Kidney capillary endothelial cell (primary cell): ENCODE measurements at places on chromosomes 6 and 20.

DNA sequence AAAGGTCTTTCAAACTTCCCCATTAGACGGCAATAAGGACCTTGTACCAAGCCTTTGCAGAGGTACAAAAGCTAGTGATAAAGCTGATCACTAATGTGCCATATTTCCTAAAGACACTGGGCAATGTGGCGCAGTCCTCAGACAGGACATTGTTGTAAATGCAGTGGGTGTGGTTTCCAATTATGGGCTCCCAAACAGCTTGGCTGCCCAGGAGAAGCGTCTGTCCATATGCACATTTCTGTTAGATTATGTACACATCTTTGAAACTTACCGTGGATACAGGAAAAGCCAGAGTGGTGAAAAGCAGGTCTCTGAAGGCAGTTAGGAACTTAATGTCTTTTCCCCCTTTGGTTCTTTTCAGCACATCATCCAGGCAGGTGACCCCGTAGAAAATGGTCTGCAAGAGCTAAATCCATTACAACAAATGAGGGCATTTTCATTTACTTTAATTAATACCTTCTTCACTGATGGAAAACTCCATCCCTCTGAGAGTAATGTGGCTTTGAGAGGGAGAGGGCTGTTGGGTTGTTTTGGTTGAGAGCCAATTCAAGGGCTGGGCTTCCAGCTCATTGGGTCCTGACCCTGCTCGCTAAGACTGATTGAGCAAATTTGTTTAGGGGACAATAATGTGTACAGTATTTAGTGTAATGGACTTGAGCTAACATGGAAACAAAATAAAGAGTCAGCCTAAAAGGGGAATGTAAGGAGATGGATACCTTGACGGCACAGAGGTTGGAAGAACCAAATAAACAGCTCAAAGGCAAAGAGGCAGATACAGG is 10.4 kb downstream of the ADTRP start:
- DNase-seq = no peak

DNA sequence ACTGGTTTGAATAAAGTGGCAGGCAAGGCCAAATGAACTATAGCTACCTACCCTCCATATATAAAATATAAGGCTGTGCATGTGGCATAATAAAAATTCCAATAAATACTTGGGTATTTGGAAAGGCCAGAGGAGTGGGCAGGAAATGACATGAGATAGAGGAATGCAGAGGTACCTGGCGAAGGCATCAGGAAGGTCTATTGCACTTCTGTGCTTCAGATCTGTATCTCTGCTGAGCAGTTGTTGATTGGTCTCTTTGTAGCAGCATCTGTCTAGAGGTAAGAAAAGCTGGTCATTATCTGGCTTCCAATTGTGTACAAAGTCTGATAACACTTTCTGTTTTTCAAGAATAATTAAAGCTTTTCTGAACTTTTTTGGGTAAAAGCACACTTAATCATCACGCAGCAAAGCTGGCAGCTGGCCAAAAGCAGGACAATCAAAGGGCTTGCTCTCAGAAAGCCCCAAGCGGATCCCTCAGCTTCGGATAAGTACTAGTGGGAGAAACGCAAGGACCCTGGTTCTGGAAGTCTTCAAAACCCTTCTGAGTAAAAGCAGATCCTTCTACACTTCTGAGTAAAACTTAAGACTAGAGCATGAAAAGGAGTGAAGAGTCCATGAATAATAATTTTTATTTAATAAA is 120.1 kb upstream of the TCF21 start:
- DNase-seq = peak; percentile 9

GRCh38 chr6:137843211-137843610 is 23.8 kb upstream of the TNFAIP3 start:
- DNase-seq = no peak

DNA sequence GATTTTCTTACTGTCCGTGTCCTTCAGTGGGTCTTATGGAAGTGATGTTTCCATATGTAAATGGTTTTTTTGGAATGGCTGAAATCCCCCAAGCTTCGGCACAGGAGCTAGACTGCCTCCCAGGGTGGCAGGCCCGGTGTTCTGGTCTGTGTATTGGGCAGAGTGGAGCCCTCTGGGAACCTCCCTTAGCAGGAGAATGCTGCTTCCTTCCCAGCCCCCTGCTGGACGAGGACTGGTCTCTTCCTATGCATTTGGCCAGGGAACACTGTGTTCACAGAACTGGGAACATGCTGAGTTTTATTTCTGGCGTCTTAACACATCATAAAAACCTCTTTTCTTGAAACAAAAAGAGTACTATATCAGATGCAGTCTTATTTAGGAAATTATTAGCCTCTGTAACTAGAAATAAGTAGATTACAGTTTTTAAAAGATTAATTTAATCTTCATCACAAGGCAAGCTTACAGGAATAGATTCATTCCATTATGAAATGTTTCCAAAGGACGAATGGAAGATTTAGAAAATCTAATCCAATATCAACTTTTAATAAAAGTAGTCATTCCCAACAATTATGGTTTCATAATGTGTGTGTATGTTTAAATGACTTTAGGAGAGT is 56.6 kb downstream of the SYTL3 start:
- DNase-seq = peak; percentile 51

- no peak for DNase-seq
Observed at GRCh38 chr20:11473983-11474382, 443.7 kb upstream of the BTBD3 start.

DNA sequence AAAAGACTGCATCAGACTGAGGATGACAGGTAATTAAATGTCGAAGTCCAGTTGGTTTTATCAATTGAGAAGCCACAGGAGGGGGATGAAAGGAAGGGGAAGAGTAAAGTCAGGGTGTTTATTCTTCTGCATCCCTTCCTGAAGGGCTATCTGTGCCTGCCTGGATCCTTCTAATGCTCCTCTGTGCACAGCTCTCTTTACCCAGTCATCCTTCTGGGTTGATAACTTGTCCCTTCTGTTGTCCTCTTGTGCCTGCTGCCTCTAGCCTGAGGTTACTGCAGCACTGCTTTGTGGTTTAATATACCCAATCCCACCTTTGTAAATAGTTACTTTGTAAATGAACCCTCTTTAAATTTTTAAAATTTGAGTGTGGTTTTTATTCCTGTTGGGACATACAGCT is 1127.3 kb downstream of the EPHA7 start:
- DNase-seq = no peak

DNA sequence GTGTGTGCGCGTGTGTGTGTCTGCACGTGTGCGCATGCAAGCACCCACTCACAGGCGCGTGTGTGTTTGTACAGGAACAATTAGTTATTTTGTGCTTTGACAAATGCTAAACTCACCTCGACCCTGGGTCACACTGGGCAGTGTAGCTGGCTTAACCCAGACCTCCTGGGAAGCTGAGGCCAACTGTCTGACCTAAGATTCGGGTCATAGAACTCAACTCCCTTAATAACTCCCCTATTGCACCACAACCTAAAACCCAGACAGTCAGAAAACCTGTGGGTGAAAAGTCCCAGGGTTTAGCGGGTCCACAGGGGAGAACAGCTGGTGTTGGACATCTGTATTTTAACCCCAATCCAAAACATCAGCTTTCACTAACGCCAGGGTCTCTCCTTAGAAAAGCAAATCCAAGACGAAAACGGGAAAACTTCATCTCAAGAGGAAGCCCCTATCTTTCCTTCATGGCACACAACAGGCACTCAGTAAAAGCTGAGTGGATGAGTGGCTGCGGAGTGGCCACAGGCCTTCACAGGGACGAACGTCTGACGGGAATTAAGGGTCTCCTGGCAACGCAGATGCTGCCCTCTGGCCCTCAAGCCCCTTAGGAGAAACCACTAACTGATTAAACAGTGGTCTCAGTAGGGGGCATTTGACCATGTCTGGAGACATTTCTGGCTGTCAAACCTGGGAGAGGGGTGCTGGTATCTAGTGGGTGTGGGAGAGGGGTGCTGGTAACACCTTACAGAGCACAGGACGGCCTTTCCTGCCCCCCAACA is 4.5 kb downstream of the PMEPA1 start:
- no peak for DNase-seq

GRCh38 chr6:129685662-129686031 is 24.3 kb downstream of the ARHGAP18 start:
- no peak for DNase-seq

GRCh38 chr6:155333414-155333813 is 19.1 kb upstream of the TFB1M start:
- DNase-seq = no peak

GRCh38 chr6:144216668-144217218 is 66.4 kb downstream of the STX11 start:
- no peak for DNase-seq

DNA sequence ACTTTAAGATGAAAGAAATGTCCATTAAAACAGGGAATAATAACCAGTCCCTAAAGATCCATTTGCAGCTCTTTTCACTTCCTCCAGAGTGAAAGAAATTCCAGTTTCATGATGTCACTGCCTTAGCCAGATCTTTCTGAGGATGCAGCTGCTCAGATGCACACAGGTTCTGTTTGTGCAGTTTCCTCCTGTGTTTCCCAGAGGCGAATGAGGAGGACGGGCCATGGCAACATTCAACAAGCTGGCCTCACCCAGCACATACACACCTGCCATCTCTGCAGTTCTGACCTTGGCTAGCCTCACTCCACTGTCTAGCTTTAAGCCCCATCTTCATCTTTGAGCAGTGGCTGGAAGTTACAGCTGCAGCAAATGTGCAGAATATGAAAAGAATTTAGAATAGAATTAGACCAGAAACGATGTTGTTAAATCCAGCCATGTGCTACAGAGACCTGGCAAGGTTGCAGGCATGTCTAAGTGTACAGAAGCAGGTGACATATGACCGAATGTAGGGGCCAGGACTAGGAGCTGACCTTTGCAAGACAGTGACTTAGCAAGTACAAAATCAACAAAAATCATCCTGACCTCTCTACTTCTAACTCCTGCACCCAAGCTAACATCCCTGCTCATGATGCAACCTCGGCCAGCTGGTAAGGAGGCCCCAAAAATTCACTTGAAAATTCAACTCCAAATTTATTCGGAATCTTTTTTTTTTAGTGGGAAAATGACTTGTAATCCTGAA is 35.0 kb downstream of the FAM50B start:
- peak; percentile 89 for DNase-seq

DNA sequence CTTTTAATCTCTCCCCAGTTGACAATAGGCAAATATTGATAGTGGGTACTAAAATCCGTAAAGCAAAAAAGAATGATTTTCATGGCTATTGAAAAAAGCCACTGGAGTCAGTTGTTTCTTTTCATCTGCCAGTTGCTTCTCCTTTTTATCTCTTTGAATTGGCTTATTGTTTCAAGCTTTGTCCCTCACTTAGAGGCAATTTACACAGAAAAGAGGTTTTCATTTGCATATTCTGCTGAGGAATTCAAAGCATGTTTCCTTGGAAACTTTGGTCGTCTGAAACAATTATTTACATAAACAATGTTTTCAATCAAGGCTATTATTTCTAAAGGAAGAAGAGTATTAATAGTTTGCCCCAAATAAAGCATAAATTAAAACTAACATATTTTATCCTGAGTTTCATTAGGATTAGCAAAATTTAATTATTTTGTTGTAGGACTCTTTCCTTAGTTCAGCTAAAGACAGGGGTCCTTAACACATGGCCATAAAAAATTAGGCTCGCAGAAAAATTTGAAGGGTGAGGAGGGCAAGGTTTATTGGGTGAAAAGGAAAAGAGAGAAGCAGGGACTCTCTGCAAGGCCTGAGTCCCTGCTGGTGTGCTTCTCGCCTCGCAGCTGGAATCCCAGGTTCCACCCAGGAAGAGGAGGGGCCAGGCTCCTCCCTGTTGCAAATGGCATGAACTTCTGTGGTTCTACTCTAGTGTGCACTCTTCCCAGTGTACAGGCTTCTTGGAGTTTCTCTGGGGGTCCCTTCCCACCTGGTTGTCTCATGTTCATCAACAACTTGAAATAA is 138.8 kb upstream of the LAMA2 start:
- DNase-seq = no peak

- DNase-seq = no peak
Observed at GRCh38 chr6:95578106-95578410, 723 bp downstream of the MANEA start.

- DNase-seq = no peak
Observed at GRCh38 chr6:27296106-27296783, 15.8 kb downstream of the POM121L2 start.

DNA sequence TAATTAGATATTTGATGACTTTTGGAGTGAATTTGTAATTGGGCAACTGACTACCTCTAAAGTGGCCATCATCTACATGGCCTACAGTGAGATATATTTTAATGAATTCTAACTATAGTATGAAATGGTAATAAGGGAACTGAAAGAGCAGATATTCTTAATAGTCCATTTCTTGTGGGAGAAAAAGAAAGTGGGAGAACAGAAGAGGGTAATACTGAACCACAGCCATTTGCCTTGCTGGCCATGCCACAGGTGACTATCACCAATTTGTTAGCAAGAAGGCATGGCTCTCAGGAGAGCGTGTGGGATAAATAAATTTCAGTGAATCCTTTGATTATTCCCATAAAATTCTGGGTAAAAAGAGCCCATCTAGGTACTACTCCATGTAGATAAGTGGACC is 1074.0 kb upstream of the MAP3K7 start:
- DNase-seq = no peak

- DNase-seq = peak; percentile 84
Observed at GRCh38 chr6:116557893-116558292, 4.3 kb downstream of the CALHM4 start.

DNA sequence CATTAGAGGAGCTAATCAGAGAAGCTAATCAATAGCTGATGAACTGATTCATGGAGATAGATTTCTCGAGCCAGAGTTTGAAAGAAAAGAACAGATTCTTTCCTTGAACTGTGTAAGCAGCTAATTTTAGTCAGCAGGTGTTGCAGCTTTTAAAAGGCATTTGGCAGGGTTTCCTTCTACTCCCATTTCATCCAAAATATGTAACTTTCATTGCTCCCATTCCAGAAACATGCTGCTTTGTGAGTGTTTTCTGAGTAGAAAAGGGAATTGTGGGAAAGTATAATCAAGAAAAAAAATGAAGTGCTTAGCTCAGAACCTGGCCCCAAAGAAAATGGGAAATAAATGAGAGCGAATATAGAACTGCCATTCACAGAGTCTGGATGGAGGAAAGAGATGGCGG is 20.8 kb downstream of the SLC35F1 start:
- no peak for DNase-seq

DNA sequence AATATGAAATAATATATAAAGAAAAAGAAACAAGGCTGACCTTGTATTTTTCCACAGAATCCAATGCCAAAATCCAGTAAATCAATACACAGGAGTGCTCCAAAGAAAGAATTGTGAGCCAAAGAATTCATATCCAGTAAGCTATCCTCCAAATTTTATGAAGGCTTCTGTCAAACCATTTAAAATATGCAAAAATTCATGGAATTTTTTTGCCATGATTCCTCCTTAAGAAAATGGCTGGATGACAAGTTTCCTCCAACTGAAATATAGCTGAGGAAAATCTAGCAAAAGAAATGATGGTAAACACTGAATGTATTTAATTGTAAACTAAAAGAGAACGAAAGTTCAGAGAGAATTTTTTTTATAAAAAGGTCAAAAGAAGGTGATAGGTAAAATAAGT is 290.3 kb downstream of the UBE3D start:
- no peak for DNase-seq

- no peak for DNase-seq
Observed at GRCh38 chr6:604579-604978, 52.3 kb downstream of the HUS1B start.
